ENCODE measurements at places on chromosomes 3 and 15.
A peak's percentile ranks its signal among the peaks of the same experiment; 100 is the strongest.

GRCh38 chr3:14929310-14930074 is 17.9 kb upstream of the NR2C2 start:
- no peak for DNase-seq

DNA sequence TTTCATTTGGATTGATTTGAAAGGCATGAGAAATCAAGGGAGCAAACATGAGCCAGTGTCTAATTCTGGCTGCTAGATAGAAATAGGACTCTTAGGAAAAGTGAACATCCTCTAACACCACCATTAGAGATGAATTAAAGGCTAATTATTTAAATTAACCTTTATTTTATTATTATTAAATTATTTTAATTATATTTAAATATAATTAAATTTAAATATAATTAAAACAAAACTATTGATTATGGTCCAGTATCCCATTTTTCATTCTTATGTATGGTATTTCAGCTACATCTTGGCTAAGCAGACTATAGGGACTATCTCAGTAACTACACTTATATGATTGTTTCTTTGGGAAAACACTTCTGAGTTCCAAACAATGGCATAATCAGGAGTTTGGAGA is 904.8 kb downstream of the NAALADL2 start:
- no peak for DNase-seq

DNA sequence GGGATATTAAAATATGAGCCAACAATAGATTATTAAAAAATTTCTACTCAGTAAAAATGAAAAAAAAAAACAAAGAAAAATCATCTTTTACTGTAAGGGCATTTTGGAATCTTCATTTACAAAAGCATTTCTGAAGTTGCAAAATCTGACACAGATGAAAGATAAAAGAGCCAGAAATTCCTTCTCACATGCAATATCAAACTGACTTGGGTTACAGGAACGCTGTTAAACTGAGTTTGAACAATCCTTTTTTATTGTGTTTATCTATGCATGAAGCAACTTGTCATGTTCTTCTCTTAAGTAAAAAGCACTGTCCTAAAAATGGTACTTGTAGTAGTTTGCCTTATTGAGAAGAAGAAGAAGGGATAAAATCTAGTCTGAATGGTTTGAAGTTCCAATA is 468.5 kb upstream of the KCNMB2 start:
- no peak for DNase-seq

GRCh38 chr3:126349071-126349470 is 8.1 kb downstream of the KLF15 start:
- no peak for DNase-seq

DNA sequence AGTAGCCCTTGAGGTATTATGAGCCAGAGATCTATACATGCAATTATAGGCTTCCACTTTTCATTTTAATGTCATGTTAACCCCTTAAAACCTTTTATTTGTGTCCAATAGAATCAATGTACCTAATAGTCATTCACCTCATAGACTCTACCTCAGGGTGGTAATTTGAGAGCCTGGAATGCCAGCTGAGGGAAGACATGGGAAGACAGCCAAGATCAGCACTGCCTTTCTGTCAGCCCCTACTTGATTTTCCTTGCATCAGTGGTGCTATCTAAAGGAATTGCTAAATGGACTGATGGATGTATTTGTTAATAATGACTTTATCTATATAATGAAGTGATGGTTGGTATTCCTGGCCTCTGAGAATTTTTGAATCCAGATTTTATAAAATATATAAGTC is 113.3 kb upstream of the GBE1 start:
- no peak for DNase-seq

DNA sequence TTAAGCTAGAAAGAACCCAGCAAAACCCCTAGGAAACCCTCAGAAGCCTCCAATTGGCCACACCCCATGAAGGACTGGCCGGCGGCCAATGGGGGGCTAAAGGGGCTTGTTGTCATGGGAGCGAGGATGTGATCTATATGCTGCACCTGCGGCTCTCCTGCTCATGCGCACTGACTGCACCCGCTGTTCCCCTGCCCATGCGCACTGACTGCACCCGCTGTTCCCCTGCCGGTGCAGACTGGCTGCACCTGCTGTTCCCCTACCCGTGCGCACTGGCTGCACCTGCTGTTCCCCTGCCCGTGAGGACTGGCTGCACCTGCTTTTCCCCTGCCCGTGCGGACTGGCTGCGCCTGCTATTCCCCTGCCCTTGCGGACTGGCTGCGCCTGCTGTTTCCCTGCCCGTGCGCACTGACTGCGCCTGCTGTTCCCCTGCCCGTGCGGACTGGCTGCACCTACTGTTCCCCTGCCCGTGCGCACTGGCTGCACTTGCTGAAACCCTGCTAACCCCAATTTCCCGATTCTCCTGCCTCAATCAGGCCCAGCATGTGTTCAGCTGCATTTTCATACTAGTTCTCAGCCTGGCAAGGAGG is 16.8 kb upstream of the MCCC1 start:
- DNase-seq, result no peak

DNA sequence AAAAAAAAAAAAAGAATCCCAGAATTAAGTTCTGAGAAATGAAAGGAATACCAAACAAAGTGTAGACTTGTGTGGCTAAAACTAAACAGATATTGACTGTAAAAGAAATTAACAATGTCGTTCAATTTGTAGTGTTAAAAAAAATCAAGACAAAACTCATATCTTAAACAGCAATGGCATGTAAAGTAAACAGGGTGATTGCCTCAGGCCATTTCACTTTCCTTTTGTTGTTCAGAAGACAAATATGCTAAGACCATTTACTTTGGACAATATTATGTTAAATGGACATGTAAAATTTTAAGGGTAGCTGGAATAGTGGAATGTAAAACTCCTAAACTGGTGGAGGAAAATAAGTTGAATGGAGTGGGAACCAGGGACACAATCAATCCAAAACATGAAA is 139.1 kb downstream of the RTP4 start:
- no peak for DNase-seq

GRCh38 chr3:58628823-58629562 is 37.6 kb downstream of the FAM3D start:
- peak; percentile 75 for DNase-seq

GRCh38 chr3:146269271-146269670 is 18.4 kb upstream of the PLSCR4 start:
- DNase-seq, result no peak

GRCh38 chr15:45181491-45182285 is 6.1 kb downstream of the SHF start:
- no peak for DNase-seq

GRCh38 chr3:56792193-56792592 is 9.6 kb downstream of the ARHGEF3 start:
- DNase-seq, result no peak

- no peak for DNase-seq
These were observed 20.6 kb downstream of the NEO1 start for GRCh38 chr15:73072894-73073293.

- no peak for DNase-seq
These were observed 37.4 kb downstream of the WWTR1 start for GRCh38 chr3:149620291-149621020.

GRCh38 chr3:153026026-153026425 is 136.0 kb upstream of the RAP2B start:
- DNase-seq, result no peak

GRCh38 chr3:172918165-172918564 is 167.6 kb downstream of the ECT2 start:
- DNase-seq, result no peak
